ENCODE measurements at places on chromosomes 3 and 15.

DNA sequence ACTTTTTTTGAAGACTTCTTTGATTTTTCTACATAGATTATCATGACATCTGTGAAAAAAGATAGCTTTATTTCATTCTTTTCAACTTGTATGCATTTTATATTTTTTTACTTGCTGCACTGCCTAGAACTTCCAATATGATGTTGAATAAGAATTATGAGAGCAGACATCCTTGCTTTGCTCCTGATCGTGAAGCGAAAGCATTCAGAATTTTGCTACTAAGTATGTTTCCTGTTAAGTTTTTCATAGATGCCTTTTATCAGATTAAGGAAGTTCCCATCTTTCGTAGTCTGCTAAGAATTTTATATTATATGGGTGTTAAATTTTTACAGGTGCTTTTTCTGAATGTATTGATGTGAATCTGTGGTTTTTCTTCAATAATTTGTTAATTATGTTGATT is 163.4 kb upstream of the GADL1 start:
- no peak for DNase-seq

- no peak for DNase-seq
Observed at GRCh38 chr3:192921793-192922192, 4.1 kb upstream of the MB21D2 start.

- DNase-seq: no peak
Observed at GRCh38 chr3:43217633-43218032, 68.7 kb upstream of the SNRK start.

DNA sequence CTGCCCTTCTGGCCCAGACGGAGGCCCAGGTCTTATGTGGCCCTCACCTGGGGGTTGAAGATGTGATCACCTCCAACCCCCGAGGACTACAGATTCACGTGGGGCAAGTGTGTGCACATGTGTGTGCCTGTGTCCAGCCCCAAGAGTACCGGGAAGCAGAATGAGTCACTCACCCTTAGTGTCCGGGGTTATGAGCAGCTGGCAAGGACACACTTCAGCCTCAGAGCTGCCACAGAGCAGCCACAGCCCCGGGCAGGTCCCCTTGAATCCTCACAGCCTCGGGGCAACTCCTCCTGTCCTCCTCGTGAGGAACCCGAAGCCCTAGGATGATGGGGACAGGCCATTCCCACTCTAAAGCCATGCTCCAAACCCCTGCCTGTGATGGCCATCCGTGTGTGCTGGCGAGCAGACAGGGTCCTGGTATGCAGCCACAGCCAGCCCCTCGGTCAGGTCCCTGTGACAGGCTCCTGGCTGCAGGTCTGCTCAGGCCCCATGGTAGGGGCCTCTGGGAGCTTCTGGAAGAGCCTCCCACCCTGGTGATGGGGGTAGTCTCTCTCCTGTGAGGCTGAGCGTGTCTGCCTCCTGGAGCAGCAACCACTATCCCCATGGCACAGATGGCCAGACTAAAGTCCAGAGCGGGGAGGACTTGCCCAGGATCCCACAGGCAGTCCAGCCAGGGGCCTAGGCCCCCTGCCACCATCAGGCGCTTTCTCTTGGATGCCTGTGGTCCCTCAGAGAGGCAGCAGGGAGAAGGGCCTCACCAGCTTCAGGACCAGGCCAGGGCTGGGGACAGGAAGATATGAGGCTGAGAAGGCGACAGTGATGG is 852 bp downstream of the STAB1 start:
- DNase-seq: no peak

Data from mesenteric fat pad (tissue), 1 donor.